Stimulated activated naive B cell treated with anti-CD40 and anti-IgM and Interleukin-4, amounts not matched to agents 10 μg/mL and 1 μg/mL and 100 μg/mL, for 72 hours (primary cell): ENCODE measurements at places on chromosomes 1 and 21.

- DNase-seq, result no peak
These were observed 27.7 kb downstream of the IQGAP3 start for GRCh38 chr1:156544592-156545102.

DNA sequence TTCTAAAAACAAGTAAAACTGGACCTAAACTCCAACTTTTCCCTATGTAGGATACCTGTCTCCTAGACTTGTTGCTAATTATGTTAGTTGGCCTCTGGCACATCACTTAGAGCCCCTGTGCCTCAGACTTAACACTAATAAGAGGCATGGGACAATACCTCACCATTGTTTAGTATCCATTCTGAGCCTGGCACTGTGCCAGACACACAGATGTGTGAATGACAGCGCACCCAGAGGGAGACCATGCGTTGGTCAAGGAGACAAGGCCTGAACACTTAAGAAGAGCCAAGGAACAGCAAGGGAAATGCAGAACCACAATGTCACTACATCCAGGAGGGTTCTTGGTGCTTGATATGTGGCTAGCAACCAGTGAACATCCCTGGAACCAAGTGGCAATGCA is 189.1 kb downstream of the FGGY start:
- no peak for DNase-seq

DNA sequence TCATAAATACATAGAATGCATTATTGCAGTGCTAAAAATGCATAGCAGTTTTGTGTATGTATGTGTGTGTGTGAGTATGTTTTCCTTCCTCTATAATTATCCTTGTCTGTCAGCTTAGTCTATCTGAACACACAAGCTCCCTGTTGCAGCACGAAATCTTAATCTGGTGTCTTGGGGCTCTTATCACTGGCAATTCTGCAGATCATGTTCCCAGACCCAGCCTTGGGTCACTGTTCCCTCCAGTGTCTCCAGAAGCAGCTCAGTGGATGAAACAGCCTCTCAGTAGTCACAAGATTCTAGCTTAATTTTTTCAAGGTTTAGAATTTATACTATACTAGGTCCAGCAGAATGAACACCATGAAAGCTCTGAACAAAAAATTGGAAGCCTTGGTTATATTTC is 777.9 kb downstream of the MRPL39 start:
- no peak for DNase-seq

GRCh38 chr1:163191301-163191700 is 11.4 kb downstream of the RGS5 start:
- DNase-seq, result no peak

DNA sequence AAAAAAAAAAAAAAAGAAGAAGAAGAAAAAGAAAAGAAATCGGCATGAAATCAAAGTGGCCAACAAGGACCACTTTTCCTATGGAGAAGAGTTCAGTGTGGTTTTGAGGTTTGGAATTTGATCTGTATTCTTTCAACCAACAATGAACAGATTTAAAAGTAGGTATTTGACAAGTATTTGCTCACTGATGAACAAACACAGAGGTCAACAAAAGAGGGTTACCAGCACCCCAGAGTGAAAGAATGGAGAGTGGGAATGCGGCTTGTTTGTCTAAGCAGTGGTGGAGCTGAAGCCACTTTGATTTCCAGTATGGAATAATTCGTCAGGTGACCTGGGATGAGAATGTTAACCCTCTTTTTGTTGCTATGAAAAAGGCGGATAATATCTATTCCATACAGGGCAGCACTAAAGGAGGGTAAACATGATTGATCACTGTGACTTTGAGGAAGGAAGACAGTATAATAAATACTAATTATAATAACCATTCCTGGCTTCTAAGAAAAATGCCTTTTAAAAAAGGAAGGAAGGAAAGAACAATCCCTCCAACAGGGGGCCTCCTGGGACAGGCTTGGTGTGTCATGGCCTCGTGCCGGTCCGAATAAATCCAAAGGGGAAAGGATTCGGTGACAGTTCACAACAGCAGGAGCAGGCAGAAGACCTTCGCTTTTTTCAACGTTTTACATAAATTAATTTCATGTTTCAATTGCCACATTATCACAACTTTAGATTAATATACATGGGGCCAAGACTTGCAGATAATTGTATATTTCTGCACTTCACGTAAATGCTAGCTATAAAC is 37.2 kb upstream of the SIM2 start:
- no peak for DNase-seq

DNA sequence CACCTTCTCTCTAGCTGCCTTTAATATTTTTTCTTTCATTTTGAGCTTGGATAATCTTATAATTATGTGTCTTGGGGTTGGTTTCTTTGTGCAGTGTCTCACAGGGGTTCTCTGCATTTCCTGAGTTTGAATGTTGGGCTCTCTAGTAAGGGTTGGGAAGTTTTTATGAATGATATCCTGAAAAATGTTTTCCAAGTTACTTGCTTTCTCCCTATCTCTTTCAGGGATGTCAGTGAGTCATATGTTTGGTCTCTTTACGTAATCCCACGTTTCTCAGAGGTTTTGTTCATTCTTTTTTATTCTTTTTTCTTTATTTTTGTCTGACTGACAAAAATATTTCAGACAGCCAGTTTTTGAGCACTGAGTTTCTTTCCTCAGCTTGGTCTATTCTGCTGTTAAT is 55.4 kb upstream of the CCDC190 start:
- no peak for DNase-seq

- DNase-seq, result no peak
These were observed 3.2 kb downstream of the GREM2 start for GRCh38 chr1:240608707-240609106.

DNA sequence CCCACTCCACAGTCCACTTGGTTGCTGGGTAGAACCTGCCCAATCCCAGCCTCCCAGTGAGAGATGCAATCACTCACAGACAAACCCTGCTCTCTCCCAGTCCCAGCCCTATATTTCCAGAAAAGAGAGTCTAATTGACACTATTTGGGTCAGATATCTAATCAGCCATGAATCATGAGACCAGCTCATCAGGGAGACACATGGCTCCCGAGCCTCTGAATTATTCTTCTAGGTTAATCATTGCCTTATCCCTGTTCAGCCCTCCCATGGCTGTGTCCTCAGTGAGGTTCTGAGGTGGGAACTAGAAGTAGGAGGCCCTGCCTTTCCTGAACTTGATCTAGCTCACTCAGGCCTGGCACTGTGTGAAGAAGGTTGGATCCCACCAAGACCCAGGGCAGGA is 49.9 kb upstream of the ZC3H12A start:
- DNase-seq, result no peak

- no peak for DNase-seq
These were observed 251.3 kb downstream of the KCNH1 start for GRCh38 chr1:210882414-210883221.

DNA sequence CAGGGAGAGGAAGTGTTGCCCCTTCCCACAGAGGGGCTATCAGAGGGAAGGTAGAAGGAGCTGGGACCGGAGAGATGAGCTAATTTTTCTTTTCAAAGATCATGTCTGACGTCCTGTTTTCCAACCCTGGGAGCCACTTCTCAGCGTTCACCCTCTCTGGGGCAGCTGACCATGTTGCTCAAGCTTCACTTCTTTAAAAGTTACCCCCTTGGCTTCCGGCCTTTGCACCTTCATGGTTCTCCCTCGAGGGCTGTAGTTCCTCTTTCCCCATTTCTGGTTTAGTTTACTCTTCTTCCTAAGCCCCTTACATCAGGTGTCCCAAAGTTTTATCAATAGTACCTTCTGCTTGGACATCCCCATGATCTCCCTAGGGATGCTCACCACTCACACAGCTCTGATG is 23.8 kb upstream of the CSF1 start:
- DNase-seq, result peak; percentile 73

GRCh38 chr1:117842408-117843170 is 86.8 kb downstream of the GDAP2 start:
- DNase-seq, result no peak

DNA sequence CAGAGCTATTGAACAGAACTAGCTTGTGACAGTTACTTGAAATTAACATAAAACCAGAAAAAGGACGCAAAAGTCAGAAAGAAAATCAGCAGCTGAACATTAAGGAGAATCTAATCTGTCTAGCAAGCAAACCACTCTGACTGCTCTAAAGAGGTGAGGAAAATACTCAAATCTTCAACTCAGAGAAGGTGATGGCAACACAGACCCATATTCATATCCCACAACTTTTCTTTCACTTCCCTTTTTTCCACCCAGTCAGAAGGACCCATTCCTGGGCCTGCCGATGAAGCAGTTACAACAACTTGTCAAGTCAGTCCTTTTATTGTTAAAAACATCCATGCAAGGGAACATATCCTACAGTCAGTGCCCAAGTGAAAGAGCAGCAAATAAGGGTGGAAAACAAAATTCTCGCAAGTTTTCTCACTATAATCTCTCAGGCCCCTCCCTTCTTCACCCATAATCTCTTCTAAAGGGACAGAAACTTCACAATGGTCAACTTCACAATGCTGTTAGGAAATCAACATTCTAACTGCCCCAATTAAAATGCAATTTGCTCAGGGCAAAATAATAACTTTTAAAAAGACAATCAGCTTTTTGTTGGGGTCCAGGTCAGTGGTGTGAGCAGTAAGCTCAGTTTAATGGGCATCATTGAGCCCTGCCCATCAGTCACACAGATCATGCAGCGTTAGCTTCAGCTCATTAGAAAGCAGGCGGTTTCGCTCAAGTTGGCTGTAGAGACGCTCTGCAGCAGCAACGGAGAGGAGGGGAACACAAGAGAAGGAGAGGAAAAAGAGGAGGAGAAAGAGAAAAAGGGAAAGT is 3.6 kb upstream of the NUP210L start:
- no peak for DNase-seq

DNA sequence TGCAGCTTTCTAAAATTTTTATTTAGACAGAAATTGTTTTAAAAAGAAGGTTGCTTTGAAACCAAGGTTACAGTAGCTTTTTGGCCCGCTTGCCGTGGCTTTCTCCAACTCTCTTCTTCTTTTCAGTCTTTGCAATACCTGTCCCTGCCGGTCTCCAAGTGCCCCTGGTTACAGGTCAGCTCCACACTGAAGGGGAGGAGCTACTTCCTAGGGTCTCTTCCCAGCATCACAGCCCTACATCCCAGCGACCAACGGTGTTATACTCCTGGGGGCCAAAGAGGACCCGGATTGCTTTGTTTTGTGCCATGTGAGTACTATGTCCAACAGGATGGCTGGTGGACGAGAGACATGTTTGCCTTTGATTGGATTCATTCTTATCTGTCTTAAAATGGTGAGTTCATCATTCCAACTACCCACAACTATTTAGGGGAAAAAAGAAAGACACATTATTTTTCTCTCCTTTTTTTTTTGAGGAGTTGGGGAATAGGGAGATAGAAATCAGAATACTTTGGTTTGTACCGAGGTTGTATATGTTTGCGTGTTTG is at the start of gene FNDC7:
Gene FNDC7, plus strand, starts transcription at position 303 of the 545 bp plus-strand sequence. Its CDS starts 26 bp downstream, at position 329.
- no peak for DNase-seq

DNA sequence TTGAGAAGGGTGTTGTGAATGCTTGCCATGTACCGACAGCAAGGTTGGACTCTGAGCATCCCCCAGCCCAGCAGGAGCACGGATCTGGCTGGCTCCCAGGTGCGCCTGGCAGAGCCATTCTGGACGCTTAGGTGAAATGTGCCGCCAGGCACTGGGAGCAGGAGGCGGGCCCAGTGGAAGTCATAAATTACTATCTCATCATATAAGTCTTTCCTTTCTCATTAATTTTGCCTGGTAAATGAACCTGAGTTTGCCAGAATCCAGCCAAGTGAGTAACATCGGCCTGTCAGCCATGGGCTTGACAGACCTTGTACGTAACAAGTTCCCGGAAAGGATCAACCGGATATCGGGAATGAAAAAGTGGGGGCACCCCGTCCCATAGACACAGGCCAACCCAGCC is 179.5 kb upstream of the ARHGEF16 start:
- DNase-seq, result no peak

DNA sequence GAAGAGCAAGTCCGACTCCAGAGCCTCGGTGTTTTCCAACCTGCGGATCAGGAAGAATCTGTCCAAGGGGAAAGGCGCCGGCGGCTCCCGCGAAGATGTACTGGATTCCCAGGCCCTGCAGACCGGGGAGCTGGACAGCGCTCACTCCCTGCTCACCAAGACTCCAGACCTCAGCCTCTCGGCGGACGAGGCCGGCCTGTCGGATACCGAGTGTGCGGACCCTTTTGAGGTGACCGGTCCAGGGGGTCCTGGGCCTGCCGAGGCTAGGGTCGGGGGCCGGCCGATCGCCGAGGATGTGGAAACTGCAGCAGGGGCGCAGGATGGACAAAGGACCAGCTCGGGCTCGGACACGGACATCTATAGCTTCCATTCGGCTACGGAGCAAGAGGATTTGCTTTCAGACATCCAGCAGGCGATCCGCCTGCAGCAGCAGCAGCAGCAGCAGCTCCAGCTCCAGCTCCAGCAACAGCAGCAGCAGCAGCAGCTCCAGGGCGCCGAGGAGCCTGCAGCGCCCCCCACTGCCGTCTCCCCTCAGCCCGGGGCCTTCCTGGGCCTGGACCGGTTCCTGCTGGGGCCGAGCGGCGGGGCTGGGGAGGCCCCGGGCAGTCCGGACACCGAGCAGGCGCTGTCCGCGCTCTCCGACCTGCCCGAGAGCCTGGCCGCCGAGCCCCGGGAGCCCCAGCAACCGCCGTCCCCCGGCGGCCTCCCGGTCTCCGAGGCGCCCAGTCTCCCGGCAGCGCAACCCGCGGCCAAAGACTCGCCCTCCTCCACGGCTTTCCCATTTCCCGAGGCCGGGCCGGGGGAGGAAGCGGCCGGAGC is 827 bp downstream of the FMN2 start:
- DNase-seq, result no peak

DNA sequence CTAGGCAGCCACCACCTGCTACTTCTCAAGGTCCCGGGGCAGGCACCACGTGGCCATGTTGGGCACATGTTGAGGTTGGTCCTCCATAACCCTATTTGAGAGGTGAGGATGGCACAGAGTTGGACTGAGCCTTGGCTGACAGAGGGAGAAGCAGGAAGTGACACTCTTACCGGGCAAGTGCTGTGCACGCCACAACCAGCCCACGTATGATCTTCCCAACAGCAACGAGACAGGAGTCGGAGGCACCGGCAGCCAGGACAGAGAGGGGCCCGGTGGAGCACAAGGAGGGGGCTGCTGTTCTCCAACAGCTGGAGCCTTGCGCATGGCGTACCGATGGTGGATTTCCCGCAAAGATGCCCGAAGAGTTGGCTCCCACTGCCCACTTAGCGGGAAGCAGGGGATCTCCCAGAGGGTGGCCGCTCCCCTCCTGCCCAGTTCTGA is 3.4 kb downstream of the CLEC20A start:
- DNase-seq, result no peak
